ENCODE measurements at places on chromosomes 2 and 18.

DNA sequence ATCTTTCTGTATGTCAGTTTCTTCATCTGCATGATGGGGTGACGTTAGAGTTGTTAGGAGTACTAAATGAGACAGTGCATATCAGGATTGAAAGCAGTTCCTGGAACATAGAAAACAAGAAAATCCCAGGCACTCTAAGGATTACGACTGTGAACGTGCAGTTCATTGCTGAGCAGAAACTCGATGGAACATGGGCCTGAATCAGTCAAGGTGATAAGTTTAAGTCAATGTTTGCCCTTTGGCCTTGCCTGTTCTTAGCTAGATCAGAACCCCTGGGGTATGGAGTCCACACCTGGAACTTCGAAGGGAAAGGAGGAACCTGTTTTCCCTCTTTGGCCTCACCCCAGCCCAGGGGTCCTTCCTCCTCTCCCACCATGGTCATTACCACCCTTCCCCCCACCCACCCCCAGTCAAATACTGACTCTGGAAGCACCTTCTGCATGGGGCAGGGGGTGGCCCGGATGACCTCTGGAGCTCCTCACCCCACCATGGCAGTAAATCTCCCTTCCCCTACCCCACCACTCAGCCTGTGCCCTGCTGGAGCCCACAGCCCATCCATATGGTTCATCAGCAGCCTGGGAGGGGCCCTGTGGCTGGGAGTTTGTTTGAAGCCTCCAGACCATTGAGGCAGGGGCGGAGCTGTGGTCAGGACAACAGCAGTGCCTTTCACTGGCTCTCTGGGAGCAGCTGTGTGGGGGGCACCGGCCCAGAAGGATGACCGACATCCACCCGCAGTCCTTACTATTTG, 164.1 kb downstream of the SMAD7 start:
- no peak for DNase-seq

DNA sequence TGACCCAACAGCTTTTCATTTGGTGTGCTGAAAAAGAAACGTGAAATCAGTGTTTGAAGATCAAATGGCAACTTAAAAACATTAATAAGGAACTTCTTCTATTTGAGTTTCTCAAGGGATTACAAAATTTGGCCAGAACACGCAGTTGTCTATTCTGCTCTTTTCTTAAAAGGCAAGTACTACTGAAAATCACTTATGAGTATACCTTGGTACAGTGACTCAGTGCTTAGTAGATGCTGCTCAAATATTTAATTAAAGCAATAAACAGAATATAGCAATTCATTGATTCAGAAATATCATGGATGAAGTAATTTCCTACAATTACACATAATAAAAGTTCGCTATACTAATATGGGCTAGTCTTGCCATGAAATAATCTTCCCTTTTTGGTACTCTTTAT, 38.2 kb upstream of the MCM6 start:
- DNase-seq, result no peak

DNA sequence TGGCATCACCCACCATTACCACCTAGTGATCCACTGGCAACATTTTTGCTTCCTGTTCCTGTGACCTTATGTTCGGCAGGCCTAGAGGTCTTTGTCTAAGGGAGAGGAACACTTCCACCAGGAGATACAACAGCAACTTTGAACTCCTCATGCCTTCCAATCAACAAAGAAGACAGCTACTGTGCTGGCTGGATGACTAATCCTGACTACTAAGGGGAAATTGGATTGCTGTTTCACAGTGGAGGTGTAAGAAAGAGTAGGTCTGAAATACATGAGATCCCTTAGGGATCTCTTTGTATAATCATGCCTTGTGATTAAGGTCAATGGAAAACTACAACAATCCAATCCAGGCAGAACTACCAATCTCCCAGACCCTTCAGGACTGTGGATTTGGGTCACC, 45.2 kb downstream of the EIF2AK3 start:
- DNase-seq, result no peak

DNA sequence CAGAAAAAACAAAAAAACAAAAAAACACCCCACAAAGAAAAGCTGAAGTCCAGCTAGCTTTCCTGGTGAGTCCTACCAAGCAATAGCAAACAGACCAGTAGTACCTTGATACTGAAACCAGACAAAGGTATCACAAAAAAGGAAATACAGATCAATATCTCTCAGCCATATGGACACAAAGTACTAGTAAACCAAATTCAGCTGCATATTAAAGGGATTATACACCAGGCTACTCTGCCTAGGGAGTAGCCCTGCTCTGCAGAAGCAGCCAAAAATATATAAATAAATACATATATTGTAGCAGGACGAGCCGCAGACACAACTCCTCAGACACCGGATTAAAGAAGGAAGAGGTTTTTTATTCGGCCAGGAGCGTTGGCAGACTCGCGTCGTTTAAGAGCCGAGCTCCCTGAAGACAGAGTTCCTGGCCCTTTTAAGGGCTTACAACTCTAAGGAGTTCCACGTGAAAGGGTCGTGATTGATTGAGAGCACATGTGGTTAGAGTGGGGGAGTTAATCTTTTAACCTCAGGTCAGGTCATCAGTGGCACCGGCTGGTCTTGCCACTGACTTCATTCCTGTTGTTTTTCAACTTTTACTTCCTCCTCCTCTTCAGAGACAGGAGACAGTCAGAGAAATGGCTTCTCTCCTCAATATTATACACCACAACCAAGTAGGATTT, 38.4 kb upstream of the DTNB start:
- no peak for DNase-seq

GRCh38 chr2:176536439-176537133, 267.3 kb downstream of the MTX2 start:
- DNase-seq, result no peak

GRCh38 chr2:37388074-37388473, 43.6 kb downstream of the QPCT start:
- DNase-seq, result no peak

GRCh38 chr2:8049176-8049575, 632.7 kb upstream of the ID2 start:
- no peak for DNase-seq

DNA sequence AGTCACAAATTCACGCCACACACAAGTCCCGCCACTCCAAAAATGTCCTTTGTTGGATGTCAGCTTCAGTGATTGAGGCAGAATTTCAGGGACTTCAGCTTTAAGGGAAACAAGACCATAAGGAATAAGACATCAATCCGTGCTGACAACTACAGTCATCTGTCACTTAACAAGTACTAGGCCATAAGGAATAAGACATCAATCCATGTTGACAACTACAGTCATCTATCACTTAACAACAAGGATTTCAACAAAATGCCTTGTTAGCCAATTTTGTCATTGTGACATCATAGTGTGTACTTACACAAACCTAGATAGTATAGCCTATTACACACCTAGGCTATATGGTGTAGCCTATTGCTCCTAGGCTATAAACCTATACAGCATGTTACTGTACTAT, 58.0 kb downstream of the ANTXR1 start:
- DNase-seq, result no peak

DNA sequence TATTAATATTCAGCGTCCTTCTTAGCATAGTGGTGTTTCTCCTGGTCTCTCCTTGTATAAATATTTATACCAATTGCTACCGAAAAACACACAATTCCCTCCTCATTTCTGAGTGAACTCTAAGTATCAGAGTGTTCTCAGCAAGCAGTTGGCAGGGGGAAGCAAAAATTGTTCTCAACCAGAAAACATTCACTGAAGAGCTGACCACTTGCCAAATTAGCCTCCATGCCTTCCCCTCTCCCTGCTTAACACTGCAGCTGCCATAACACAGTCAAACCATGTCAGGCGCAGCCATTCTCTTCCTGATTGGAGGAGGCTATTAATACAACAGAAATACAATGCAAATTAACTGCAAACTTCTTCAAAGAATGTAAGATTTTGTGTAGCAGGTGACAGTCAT, 105.0 kb downstream of the COL6A3 start:
- DNase-seq, result no peak

DNA sequence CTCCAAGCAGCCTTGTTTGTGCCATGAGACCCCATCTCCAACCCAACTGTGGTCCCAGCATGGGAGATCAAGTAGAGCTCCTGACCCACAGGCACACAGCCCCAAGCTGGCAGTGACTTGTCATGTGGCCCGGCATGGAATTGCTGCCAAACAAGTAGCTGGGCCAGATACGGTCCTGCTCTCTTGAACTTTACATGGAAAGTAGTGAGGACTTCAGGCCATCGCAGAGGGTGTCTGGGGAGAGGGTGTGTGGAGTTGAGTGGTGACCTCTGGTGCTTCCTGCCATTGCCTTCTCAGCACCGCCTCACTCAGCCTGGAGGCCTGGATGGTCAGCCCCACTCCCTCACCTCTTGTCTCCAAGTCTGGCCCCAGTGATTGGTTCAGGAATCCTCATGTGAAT, 10.9 kb upstream of the SLC4A3 start:
- no peak for DNase-seq

DNA sequence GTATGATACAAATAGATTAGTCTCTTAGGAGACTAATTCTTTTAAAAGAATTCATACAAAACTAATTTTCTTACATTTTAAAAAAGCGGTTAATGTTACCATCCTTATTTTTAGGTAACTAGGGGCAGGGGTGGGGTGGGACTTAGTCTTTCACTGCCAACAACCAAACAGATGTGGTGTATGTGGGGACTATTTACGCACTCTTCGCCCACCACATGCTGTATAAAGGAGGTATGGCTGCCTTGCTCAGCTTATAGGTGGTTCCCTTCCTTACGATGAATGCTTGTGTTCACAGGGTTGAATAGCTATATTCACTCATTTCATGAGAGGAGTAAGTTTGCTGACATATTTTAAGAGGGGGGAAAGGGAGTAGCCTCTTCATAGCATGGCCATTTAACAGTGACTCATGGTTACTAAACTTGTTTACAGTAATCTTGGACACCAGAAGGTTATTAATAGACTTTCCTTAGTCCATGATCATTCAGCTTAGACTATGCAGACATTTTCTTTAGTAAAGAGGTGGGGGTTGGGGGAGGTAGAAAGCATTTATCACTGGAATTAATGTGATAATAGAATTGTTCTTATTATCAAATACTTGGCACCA, 61.8 kb downstream of the CAB39 start:
- no peak for DNase-seq

GRCh38 chr2:95047629-95048510, 22.4 kb downstream of the MAL start:
- no peak for DNase-seq

GRCh38 chr2:57878866-57879210, 167.8 kb upstream of the VRK2 start:
- no peak for DNase-seq

DNA sequence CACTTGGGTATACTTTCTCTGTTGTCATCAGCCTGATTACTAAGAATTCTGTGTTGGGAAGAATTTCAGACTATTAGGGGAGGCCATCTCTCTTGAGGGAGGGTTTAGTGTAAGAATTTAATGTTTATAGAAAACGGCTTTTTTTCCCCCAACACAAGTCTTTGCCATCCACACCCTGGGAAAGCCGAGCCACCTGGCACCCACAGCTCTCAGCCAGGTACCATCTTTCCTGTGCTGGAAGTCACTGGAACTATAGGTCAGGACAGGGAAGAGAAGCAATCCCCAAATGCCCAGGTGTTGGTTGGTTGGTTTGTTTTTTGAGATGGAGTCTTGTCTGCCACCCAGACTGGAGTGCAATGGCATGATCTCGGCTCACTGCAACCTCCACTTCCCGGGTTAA, 155.1 kb downstream of the SMAD7 start:
- no peak for DNase-seq

GRCh38 chr2:233831011-233831721, 23.2 kb downstream of the HJURP start:
- no peak for DNase-seq

- DNase-seq, result no peak
Observed at GRCh38 chr2:132255714-132256113, 94.0 kb upstream of the ANKRD30BL start.

- DNase-seq, result no peak
Observed at GRCh38 chr18:57819671-57820460, 16.8 kb upstream of the ATP8B1 start.

GRCh38 chr2:229684942-229685562, 29.3 kb downstream of the DNER start:
- DNase-seq, result no peak

DNA sequence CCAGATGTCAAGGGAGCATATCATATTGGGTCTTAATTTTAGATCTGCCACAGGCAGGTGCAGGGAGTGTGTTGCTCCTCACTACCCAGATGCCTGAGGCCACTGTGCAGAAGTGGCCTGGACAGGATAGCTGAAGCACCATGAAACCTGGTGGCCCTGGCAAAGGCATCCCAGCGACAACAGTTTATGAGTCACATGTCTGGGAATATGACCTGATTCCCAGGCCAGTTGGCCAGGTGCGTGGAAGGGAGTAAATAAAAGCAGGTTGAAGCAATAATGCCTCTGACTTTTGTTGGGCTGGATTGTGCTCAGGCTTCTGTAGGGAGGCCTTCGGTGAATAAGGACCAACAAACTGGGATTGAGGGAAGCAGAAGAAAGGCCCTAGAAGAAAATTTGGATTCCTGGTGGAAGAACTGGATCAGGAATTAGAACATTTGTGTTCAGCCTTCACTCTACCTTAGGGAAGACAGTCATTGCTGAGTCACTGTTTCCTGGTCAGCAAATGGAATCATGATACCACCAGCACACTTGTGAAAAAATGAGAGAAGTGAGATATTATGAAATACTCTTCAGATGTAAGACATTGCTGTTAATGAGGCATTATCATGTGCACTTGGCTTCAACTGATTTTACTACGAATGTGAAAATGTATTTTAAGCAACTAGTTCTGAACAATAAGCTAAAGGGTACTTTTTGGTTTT, 78.4 kb upstream of the ZNF516 start:
- no peak for DNase-seq

GRCh38 chr2:36461039-36461681, 105.6 kb downstream of the CRIM1 start:
- no peak for DNase-seq

DNA sequence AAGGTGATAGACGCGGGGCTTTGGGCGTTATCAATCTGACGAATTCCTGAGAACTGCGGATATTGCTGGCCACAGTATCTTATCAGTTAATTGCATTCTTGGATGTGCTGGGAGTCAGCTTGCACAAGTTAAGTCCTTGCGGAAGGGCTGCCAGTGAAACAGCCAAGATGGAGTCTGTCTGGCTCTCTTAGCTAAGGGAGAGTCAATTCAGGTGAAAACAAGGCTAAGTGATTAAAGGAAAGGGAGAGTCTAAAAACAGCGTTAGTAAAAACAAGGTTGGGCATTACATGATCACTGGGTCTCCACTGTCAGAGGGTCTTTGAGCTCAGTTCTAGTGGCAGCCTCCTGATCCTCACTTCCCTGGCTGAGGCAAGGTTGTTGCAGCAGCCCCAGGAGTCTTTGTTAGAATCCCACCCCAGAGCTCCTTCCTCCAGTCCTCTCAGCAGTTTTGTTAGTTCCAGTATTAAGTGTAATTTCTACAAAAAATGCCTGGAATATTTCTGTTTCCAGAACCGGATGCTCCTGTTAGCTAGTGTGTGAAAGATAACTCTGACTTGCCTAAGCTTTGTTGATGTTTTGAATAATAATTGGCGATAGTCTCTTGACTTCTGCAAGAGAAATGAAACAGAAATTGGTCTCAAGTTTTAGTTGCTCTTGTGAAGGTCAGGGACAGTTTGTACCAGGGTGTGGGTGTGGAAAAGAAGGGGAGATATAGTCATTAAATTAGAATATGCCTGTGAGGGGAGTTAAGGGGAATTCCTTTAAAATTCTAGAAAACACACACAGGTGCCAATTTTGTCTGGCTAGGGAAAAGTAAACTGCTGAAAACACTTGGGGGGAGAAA, 10.6 kb downstream of the CFLAR start:
- DNase-seq, result no peak
